DND-41 (cell line): ENCODE measurements at places on chromosomes 2 and 18.

DNA sequence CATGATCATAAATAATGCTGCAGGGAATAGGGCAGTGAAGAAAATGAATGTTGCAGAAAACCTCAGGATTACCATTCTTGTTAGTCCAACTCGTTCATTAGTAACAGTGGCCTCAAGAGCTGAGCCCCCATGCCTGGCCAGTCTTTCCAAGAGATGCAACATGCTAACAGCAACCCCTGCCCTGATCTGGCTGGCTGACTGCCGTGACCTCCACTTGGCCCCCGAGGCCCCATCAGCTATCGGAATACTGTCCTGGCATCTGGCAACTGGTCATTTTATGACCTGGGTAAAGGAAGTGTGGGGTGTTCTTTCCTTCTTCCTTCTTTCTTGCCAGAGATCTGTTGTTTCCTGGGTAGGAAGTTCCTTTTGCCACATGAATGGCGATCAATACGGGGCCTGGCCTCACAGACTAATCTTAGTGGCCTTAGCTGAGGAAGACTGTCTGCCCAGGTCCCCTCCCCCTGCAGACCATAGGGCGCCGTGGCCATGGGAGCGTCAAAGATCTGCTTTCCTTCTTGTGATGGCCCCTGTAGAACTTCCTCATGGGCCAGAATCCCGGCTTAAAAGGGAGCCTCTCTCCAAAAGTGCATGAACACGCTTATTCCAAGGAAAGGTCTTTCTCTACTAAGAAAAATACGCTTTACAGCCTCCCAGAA is 10.6 kb upstream of the TRABD2A start:
- DNase-seq: no peak
- no peaks in the 10 kb centered on the region for H3K36me3 ChIP-seq
- no peak overlapping the region for H3K4me3 ChIP-seq

DNA sequence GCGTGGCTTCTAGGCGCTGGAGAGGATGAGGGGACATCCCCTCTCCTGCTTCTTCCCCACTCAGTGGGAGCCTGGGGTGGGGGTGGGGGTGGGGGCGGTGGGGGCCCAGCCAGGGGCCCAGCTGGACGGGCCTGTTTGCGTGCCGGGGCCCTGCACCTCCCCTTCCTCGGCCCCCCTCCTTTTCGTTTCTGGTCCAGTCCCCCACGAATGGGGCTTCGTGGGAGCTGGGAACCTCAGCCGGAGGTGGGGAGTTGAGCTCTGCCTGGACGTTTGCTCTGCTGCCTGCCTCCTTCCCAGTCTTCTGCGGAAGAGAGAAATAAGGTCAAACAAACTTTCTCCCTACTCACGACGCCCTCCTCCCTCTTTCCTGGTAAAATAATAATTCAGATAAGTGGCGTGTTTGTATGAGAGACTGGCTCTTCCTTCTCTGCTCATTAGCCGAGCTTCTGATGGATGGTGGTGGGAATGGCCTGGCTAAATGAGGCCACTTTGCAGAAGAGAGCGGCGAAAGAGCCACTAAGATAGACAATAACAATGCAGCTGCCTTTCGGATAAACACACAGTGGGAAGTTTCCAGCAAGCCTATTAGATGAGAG is 782 bp downstream of the MTA3 start:
- peak; percentile 28 for DNase-seq
- peak overlapping the region; percentile 89 for H3K4me3 ChIP-seq
- H3K27ac ChIP-seq: peak overlapping the region; percentile 70
- peaks cover 56% of the 10 kb centered on the region for H3K4me1 ChIP-seq
- peaks cover 11% of the 10 kb centered on the region for H3K36me3 ChIP-seq

DNA sequence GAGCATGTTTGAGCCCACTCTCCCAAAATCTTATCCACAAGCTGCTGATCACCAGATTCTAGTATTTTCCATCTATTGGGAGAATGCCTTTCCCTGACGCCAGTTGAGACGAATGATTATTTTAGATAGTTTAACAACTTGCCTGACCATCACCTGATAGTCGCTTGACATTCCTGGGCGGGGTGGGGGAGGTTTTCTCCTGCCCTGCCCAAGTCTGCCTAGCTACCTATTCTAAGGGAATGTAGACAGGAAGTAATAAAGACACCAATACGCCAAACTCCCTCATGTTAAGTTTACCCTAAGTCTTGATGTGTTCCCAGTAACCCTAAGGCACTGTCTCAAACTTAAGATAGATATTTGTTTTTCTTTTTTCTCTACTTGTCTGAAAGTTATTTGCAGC is 4.6 kb upstream of the ACAA2 start:
- no peak overlapping the region for H3K4me3 ChIP-seq
- no peaks in the 10 kb centered on the region for H3K27me3 ChIP-seq
- no peaks in the 10 kb centered on the region for H3K36me3 ChIP-seq
- H3K4me1 ChIP-seq: peaks cover 20% of the 10 kb centered on the region

DNA sequence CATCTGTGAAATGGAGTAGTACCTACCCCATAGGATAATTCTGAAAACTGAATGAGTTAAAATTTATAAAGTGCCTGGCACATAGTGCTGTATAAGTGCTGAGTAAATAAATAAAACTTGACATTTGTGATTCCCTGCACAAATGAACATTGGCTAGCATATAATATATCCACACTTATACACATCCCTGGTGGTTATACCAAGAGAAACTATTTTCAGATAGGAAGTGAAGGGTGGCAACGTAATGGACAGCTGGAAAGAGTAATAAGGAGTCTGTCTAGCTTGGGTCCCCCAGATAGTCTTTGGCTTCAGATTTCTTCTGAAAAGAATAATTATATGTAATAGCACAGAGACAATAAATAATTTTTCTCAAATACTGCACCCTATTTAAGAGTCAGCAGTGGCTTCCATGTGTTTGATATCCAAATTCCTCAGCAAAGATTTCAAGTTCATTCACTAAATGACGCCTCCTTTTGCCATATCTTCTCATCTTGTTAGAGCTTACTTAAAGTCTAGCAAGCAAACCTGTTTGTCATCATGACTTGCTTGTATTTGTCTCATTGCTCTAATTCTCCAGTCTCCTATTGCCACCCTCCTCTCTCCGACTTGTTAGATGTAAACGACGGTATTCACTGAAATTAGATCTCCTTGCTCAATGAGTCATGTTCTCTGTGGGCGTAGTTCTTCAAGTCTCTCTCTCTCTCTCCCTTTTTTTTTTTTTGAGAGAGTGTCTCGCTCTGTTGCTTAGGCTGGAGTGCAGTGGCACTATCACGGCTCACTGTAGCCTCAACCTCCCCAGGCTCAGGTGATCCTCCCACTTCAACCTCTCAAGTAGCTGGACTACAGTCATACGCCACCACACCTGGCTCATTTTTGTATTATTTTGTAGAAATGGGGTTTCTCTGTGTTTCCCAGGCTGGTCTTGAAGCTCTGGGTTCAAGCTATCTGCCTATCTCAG is 8.7 kb upstream of the ADGRF3 start:
- no peaks in the 10 kb centered on the region for H3K27me3 ChIP-seq
- H3K27ac ChIP-seq: no peak overlapping the region
- no peaks in the 10 kb centered on the region for H3K4me1 ChIP-seq
- no peak overlapping the region for H3K4me3 ChIP-seq
- DNase-seq: no peak
- H3K36me3 ChIP-seq: peaks cover 3% of the 10 kb centered on the region; the same call in 1 of the 2 replicates

DNA sequence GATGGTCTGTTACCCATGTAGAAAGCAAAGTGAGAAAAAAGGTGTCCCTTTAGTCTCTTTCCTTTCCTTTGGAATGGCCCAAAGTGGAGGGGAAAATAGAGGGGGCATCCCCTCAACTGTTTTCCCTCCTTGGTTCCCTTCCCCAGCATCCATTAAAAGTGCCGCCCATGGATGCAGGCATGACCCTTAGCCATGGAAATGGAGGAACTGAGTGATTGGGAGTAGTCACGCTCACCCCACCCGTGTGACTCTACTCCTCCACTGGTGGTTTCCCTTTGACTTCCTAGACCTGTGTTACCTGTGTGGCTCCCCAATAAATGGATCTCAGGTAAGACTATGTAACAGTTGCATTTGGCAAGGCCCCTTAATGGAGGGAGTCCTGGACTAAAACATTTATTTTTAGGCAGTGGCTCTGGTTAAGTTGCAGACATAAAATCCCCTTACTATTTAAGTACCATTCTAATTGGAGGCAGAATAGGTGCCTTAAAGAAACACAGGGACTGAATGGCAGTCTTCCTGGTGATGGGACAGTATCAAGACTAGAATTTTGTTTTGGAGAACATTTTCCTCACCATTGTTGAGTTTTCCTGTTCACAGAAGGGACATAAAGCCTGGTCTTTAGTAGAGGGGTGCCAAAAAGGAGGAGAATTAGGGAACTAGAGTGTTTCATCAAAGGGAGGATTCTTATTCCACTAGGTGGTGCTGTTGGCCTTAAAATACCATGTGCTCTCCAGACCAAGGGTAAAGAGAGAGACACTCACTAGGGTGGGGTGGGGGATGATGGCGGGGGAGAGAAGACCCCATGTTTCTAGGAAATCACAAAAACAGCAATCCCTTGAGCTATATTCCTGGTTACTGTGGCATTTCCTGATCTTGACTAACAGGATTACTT is 25.7 kb upstream of the PLA2R1 start:
- no peaks in the 10 kb centered on the region for H3K36me3 ChIP-seq
- no peak overlapping the region for H3K27ac ChIP-seq
- no peaks in the 10 kb centered on the region for H3K4me1 ChIP-seq
- H3K4me3 ChIP-seq: no peak overlapping the region
- peak; percentile 35 for DNase-seq

GRCh38 chr2:176639671-176640070 is 370.4 kb downstream of the MTX2 start:
- DNase-seq: no peak
- H3K4me3 ChIP-seq: no peak overlapping the region
- no peaks in the 10 kb centered on the region for H3K36me3 ChIP-seq
- H3K27ac ChIP-seq: no peak overlapping the region

DNA sequence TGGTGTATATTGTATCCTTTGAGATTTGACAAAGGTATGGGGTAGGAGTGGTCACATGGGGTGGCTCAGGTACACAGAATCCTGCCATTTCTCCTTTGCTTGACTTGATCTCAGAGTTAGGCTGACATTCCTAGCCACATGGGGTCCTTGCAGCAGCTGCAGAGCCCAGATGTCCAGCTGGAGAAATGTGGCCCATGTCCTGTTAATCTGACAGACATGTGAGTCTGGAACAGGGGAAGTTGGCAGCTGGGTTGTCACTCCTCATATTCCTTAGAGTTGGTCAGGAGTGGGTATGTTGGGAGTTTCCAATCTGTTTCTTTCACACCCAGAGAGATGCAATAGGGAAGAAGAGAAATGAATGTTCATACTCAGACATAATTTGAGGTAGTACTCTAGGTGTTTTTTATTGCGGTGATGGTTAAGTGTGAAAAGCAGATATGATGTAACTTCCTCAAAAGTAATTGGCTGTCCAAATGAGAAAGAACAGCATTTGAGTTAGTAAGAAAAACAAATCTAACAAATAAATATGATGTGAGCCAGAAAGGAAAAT is 402.6 kb upstream of the MEIS1 start:
- H3K36me3 ChIP-seq: no peaks in the 10 kb centered on the region
- no peak for DNase-seq
- H3K27ac ChIP-seq: no peak overlapping the region
- H3K4me1 ChIP-seq: no peaks in the 10 kb centered on the region

- no peaks in the 10 kb centered on the region for H3K4me1 ChIP-seq
- DNase-seq: no peak
- H3K27ac ChIP-seq: no peak overlapping the region
- no peak overlapping the region for H3K4me3 ChIP-seq
Observed at GRCh38 chr2:238916875-238917590, 69.1 kb downstream of the TWIST2 start.

GRCh38 chr2:219106251-219106650 is 45.5 kb upstream of the IHH start:
- no peaks in the 10 kb centered on the region for H3K36me3 ChIP-seq
- no peak for DNase-seq
- H3K4me1 ChIP-seq: no peaks in the 10 kb centered on the region
- no peak overlapping the region for H3K27ac ChIP-seq
- no peaks in the 10 kb centered on the region for H3K27me3 ChIP-seq
